ENCODE measurements at places on chromosomes 7 and 10.

DNA sequence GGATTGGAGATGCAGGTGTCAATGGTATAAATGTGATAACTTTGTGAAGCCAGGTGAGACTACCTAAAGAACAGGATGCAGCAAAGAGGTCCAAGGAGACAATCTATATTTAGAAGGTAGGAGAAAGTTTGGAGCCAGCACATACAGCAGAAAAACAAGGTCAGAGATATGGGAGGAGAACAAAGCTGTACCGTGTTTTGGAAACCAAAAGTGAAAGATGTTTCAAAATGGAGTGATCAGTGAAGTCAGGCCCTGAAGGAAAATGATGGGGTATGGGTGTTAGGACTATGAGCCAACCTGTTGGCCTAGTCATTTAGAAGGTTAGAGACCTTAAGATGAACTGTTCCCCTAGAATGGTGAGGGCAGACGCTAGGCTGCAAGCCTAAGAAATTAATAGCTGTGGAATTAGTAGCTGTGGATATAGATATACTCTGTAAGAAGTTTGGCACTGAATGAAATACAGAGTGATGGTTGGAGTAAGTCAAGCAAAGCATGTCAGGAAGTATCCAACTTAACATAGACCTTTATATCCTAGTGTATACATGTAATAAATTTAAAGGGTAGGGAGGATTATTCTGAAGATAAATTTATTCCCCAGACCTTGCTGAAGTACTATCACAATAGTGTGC is 149.8 kb upstream of the WNT16 start:
- DNase-seq, result no peak

GRCh38 chr10:6841761-6842160 is 261.7 kb upstream of the PRKCQ start:
- no peak for DNase-seq

DNA sequence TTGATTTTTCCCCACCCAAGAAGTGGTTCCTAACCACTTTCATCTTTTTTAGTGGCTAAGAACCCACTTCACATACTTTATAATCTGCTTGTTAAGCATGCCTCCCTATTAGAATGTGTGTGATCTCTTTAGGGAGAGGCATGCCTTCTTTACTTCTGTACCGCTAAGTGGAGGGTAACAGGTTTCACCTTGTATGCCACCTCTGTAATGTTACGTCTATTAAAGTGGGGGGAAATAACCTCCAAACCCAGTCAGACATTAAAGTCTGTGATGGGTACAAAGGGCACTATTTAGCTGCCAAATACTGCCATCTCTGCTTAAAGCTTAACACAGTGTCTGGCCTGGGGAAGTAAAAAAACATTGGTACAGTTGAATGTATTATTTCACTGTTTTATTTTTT is 51.9 kb downstream of the EPC1 start:
- DNase-seq, result no peak

DNA sequence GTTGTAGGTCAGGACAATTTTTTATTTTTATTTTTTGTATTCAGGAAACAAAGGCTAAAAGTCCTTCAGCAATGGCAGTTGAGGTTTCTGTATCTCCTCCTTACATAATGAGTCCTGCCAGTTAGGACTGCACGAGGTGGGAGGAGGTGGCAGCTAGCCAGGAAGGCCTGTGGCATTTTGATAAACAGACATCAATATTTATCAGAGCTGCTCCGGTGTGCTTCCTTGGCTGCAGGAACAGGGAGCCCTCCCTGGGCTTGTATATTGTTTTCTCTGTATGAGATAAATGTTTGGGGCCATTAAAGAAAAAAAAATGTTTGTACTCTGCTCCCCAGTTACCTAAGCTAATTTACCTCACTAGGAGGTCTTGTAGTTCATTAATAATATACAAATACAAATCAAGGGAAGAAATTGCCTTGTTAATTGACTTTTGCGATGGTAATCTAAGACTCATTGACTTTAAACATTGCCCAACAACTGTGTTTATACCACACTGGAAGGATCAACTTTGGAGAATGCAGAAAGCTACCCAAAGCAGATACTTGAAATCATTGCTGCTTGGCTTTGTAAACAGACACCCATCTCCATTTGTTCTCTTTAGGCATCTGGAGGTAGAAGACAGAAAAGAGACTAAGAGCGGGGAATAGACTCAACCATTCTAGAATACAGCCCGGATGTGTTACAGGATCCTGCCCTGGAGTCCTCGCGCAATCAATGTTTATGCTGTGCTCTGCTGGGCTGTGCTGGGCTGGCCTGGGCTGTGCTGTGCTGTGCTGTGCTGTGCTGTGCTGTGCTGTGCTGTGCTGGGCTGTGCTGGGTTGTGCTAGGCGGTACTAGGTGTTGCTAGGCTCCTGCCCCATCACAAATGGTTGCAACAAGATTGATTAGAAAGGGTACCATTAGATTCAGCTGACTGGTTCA is 36.5 kb upstream of the PDZD8 start:
- DNase-seq, result no peak

DNA sequence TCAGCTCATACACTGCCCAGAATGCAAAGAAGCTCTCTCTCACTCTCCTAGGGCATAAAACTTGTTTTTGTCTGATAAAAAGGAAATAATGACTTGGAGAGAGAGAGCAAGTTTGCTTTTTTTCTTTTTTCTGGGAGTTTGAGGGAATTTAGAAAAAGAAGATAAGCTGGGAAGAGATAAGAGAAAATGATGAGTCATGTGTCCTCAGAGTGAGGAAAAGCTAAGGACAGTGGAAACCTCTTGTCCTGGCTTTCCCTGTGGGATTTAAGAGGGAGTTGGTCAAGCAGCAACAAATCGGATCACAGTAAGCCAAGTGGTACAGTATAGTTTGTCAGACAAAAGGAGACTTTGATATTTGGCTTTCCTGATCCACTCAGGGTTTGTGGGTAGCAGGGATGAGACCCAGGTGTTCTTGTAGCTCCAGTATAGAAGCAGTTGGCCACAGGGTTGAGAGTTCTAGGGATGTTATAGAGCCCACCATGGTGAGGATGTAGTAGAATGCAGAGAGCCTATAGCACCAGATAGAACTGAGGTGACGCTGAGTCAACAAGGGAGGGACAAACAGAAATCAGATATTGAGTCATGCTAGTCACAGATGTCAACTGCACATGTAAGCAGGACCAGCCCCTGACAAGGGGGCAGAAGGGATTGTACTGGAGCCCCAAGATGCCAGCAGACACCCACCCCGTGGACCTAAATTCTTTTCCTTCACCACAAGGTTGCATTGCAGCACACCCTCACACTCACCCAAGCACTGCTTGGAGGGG is 219.3 kb upstream of the TAC1 start:
- DNase-seq, result no peak

Data from HCT116 (cell line).